ENCODE measurements at places on chromosomes 7 and 10.

DNA sequence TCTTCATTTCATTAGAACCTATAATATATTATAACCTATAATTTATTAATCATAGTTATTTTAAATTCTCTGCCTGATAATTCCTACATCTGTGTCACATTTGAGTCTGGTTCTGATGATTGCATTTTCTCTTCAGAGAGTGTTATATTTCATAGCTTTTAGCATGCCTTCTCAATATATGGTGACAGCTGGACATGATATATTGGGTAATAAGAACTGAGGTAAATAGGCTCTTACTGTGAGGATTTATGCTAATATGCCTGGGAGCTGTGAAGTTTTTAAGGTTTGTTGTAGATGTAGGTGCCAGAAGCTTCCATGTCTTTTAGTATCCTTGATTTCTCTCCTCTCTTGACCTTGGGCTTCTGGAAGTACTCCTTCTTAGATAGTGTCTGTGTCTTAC, 325.9 kb upstream of the SEMA3D start:
- no peak for DNase-seq

- DNase-seq, result no peak
Measured at GRCh38 chr7:30612658-30613265, 18.1 kb downstream of the GARS1 start.

- DNase-seq, result no peak
Measured at GRCh38 chr7:159147687-159148086, 3.0 kb upstream of the VIPR2 start.

DNA sequence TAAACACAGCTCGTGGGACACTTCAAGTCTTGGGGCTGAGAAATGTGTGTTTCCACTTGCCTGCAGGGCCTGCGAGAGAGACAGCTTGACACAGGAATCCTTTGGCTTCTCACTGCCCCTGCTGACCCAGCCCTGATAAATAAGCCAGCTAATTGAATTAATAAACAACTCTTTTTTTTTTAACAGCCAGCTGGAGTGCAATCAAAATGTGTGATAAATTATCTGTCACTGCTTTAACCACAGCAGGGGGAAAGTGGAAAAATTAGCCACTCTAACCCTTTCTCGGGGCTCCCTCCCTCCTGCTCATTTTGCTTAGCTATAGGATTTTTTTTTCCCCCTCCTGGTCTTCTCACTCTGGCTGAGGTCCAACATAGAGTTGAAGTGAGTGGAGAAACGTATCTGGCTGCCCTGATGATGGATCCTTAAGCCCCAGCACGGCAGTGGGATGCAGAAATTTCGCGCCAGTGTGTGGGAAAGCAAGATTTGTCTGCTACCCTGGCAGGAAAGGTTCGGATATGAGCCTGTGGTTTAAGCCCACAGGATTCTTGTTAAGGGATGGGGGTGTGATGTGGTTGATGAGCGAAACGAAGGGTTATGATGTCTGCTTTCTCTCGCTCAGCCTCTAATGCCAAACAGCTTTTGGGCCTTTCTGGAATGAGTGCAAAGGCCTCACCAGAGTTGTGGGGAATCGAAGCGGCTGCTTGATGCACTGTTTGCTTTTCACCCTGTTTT, 173.8 kb downstream of the TRIL start:
- DNase-seq, result no peak

DNA sequence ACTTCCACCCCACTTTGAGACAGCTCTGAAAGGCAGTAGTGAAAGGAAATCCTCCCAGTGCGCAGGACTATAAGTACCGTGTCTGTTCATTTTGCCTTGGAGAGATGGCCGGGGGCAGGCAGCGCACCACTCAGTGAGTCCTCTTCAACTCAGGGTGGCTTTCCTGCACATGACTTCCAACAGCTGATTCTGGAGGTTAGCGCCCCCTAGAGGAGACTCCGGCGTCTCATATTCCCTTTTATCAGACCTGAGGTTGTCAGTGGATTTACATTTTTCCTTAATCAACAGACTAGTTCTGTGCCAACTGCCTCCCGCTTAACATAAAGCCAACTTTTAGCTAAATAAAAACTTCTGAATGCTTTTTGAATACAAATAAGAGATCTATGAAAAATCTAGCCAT, 101.0 kb downstream of the HERPUD2 start:
- peak; percentile 32 for DNase-seq

DNA sequence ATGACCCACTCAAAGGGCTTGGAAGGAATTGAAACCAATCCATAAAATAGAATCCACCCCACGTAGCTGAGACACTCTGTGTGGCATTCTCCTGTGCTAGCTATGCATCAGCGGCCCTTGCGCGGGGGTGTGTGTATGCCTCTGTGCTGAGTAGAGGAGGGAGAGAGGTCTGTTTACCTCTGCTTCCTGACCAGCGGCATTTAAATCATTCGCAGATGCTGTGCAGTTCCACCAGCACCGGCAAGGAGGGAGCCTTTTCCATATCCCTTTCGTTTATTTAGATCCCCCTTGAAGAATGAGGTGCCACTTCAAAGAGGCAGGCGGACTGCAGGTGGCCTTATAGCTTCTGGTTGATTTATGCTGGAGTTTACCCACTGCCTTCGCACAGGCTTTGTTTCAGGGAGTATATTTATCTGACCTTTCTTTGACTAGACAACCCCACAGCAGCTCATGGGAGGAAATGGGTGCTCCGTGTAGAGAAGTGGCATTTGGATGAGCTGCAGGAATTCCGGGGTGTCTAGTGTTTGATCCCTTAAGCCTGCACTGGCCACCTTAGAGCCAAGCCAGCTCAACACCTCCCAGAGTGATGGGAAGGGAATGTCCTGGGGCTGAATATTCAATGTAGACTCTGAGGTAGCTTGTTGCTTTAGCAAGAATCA, 11.4 kb downstream of the C10orf53 start:
- no peak for DNase-seq

DNA sequence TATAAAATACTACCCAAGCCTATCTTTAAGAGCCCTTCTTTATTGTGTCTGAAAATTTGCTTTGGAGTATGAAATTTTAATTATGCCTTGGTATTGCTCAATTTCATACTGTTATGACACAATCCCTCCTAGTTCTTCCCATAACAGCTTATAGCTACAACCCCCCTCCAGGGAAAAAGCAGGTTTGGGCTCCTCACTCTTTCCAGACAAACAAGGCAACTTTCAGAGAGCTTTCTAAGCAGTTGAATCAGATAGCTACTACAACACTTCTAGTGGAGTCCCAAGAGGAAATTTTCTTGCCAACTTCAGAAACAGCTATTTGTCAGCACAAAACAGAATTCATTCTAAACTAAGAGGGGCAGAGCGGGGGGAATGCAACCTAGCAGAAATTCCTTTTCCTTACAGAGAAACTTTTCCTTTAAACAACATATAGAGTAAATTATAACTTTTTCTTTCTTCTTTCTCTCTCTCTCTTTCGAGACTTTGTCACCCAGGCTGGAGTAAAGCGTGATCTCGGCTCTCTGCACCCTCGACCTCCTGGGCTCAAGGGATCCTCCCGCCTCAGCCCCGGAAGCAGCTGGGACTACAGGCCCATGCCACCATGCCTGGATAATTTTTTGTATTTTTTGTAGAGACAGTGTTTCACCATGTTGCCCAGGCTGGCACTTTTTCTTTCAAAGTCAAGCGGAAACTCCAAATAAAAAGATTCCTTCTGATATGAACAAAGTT, 26.0 kb upstream of the JMJD1C start:
- DNase-seq, result peak; percentile 36

DNA sequence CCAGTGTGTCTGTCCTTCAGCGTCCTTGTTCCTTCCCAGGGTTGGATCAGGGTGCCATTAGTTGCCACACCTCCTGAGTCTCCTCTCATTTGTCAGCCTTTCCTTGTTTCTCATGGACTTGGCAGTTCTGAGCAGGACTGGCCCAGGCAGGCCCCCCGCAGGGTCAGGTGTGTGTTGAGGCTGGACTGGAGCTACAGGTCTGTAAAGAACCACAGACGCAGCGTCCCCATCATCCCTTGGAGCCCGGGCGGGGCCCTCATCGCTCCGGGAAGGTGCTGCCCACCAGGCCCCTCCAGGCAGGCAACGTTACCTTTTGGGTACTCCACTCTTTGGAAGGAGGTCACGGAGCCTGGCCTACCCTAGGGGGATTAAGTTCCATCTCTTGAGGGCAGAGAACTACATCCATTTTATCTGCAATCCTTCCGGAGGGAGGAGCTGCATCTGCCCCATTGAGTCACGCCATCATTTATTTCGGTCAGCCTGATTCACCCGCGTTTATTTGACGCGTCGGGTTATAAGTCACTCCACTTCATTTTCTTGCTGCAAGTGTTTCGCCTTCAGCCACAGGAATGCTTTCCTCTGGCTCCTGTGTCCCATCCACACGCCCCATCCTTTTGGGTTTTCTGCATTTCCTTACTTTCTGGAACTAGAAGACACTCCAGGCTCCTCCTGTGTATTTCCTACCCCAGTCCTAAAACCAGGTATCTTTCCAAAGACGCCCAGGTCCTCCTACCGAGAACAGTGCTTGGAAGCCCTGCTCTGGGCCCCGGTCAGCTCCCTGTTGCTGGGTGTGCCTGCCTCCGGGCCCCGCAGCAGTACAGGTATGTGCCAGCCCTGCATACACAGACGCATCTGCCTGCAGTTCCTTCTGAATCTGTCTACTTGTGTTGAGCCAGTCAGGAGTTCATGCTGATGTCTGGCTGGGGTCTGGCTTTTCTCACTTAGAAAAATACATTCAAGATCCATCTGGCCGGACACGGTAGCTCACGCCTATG, 141.9 kb downstream of the MAD1L1 start:
- DNase-seq, result no peak

DNA sequence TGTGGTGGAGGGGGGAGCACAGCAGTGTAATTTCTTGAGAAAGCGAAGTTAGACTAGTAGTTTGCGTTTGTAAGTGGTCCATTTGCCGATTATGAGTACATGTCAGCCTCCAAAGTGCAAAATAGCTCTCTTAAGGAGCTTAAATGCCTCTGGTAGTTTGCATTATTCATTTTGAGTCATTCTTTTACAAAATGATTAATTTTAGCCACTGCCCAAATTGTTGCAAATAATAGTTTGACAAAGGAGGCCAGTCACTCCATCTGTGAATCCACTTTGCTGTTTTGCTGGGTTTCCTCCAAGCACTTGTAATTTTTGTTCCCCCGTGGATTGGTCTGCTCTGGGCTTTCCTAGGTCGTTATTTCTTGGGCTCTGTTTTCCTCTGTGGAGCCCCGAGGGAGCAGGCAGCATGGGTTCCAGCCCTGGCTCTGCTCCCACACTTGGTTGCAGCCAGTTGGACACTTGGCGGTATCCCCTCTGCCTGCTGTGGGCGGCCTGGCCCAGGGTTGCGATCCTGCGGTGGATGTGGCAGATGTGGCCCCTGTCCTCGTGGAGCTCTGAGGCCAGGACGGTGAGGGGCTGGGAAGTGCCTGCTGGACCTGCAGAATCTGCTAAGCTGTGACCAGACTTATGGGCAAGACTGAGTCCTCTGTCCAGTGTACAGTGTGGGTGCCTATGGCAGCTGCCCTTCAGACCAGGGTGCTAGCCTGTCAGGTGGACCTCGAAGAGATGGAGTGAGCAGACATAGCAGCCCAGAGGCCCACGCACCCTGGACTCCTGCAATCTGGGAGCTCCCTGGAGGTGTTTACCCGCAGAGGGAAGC, 129.1 kb upstream of the BTBD16 start:
- no peak for DNase-seq

DNA sequence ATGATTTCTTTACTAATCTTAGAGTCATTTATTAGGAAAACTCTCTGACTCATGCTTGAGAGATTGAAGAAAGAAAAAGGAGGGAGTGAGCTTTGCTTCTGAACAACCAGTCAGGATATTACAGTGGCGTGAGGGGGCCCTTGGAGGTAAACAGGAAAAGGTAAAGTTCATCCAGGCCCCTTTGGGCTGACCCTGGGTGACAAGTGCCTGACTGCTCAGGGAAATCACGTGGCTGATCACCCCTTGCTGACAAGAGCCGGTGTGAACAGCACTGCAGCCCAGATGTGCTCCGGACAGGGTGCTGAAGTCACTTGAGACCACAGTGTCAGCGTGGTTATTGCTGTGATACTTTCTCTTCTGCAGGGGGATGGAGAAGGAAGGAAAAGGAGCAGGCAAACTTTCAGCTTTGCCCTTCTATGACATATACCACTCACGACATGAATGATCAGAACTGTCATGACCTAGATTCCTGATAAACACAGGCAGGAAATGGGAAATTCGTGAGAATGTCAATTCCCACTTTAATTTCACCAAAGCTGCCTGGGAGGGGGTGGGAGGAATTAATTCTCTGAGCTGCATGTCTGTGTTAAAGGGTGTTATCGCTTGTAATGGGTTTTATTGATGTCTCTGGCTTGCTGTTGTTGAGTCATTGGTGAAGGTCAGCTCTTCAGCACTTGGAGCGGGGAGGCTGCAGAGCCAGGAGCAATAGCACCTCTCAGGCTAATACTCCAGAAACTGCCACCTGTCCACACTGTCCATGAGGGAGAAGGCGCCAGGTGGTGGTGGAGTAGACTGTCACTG, 139.8 kb upstream of the AOAH start:
- no peak for DNase-seq

DNA sequence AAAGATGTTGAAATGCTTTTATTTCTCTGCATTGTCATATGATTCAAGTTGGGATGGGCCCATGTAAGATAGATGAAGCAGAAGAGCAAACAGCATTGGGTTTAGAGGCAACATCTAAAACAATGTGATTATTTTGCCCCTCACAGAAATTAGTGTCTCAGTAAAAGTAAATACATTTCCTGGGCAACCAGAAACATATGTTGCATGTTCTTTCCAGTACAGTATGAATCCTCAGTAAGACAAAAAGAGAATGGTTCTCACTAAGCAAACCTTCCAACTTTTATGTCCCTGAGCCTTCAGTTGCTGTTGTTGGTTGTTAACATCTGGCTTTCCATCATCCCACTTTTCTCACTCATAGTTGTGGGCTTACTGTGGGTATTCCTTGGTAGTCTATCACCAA, 222.5 kb upstream of the PRPS1L1 start:
- DNase-seq, result no peak

GRCh38 chr10:108069096-108069495, 904.6 kb upstream of the SORCS1 start:
- DNase-seq, result no peak

GRCh38 chr10:77638321-77639101, 903 bp upstream of the KCNMA1 start:
- no peak for DNase-seq

- no peak for DNase-seq
Measured at GRCh38 chr7:96088579-96088978, 233.3 kb downstream of the SLC25A13 start.
